ENCODE measurements at places on chromosomes 5 and 9. TPM values are rescaled to one million over a fixed set of nuclear protein-coding genes. Genes with fewer than 3 reads are reported as not detected.
A peak's percentile ranks its signal among the peaks of the same experiment; 100 is the strongest.

GRCh38 chr5:149404746-149405549, 25.9 kb upstream of the IL17B start:
- peak; percentile 95 for DNase-seq

DNA sequence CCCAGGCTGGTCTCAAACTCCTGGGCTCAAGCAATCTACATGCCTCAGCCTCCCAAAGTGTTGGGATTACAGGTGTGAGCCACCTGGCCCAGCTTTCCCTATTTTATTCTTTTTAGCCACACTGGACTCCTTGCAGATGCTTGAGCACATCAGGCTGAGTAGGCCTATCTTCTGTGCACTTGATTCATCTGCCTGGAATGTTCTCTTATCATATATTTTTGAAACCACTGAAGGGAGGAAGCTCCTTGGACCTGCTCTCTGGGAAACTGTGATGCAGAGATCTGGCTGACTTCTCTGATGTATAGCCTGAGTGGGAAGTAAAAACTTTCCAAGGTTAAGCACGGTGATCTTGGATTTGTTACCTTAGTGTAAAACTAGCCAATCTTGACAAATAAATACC, 6.5 kb upstream of the MAT2B start:
- DNase-seq, result peak; percentile 86

- peak; percentile 75 for DNase-seq
These were observed 33.9 kb upstream of the TRIO start for GRCh38 chr5:14109041-14109747.

Gene CEL
- under 0.01 TPM for total RNA-seq

Gene QRFP
- not detected for total RNA-seq

- DNase-seq, result peak; percentile 19
These were observed 17.7 kb downstream of the RALGDS start for GRCh38 chr9:133103183-133103986.

DNA sequence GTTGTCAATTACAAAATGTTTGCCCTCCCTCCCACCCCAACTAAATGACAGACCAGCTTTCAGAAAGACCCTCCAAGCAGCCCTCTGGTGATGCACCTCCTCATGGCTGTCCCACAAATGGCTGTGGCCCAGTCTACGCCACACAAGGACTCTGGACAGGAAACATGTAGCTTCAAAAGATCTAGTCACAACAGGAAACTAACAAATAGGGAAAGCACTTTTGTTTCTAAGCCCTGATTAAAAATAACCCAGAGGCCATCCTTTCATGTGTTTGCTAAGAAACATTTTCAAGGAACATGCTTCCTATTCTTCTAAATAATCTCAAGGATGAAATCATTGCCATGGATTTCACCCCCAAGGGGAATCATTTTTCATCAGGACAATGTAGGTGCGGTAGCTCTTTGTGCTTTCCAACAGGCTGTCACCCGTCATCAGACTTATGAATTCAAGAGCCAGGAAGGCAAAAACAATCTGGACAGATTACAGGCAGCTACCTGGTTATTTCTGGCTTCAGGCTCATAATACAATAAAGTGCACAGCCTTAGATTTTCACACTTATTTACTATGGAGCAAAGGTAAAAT, 20.1 kb downstream of the PCSK1 start:
- DNase-seq, result no peak

- DNase-seq, result no peak
These were observed 170.1 kb downstream of the CDH12 start for GRCh38 chr5:22683050-22683449.

DNA sequence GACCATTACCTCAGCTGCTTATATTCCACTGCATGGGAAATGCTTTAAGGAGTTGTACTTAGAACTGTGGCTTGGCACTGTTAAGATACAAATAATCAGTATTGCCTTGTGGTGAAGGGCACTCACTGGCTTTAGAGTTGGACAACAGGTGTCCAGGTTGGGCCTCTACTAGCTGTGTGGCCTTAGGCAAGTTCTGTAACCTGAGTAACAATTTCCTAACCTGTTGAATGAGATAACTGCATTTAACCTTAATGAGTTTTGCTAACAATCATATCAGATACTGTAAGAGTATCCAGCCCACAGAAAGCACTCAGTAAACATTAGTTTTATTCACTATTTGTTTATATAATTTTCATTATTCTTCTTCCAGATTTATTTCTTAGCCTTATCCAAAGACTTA, 17.2 kb upstream of the HK3 start:
- DNase-seq, result no peak

Gene FOXD4
- not detected for total RNA-seq

Measured in IMR-90 (cell line).